Type B pancreatic cell (in vitro differentiated cells): ENCODE measurements at places on chromosomes 6 and 20. TPM values are rescaled to one million over a fixed set of nuclear protein-coding genes. Genes with fewer than 3 reads are reported as not detected.
A peak's percentile ranks its signal among the peaks of the same experiment; 100 is the strongest.

DNA sequence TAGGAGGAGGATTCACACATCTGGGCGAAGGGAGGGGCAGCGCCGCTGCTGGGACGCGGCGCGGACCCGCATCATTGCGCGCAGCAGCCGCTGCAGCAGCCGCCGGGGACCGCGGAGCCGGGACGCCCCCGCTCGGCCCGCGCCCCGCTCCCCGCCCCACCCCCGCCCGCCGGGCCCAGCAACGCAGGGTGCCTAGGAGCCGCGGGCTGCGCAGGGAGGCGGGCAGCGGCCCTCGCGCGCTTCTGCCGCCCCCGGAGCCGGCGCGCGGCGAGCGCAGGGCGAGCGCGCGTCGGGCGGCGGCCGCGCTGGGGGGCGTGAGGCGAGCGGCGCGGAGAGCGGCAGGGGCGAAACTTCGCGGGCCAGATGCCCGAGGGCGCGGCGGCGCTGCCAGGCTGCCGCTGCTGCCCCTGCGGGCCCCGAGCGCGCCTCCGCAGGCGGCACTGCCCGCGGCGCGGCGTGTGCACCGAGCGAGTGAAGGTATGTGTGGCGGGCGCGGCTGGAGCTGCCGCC lies at the start of gene NKAIN2:
NKAIN2 (plus strand) TSS at position 362 of the 510 bp plus-strand sequence.
- DNase-seq: no peak

DNA sequence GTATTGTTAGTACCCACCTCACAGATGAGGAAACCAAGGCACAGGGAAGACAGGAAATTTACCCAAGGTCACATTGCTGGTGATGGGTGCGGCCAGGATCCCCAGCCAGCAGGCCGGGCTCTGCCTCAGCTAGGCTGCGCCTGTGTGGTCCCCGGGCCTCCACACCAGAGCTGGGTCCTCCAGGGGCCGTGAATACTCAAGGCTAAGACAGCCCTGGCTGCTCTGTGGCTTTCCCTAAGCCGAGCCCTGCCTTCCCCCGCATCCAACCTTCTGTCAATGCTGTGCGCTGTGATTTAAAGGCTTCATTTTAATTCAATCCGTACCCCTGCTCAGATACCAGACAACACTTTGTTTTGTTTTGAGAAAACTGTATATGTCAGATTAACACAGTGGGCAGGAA lies 246.7 kb downstream of the TTLL2 start:
- peak; percentile 54 for DNase-seq

DNA sequence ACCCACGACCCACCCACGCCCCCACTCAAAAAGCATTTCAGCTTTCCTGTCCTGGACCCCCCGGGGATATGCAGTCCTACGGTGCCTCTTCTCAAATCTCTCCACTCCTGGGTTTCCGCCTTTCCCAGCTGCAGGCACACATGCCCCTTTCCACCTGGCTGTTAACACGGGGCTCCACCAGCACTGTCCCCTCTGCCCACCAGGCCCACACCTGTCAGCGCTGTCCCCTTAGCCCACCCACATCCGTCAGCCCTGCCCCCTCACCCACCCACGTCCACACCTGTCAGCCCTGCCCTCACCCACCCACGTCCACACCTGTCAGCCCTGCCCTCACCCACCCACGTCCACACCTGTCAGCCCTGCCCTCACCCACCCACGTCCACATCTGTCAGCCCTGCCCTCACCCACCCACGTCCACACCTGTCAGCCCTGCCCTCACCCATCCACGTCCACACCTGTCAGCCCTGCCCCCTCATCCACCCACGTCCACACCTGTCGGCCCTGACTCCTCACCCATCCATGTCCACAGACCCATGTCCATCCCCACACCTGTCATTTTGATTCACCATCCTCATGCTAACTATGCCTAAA lies 11.6 kb downstream of the RNASET2 start:
- DNase-seq: no peak

DNA sequence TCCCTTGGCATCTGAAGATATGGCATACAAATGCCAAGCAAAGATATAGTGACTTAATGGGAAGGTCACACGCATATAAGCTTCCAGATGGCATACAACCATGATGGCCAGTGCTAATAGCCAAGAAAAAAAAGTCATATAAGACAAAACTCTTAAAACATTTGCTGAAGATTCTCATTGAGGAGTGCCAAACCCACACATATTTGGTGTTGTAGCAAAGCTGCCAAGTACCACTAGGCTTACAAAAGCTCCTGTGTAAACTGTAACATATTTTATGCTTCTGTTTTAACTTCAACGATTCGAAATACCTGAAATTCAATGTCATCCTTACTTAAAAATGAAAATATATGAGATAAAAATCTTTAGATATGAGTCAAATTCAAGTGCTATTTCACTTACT lies 123.0 kb downstream of the HMGCLL1 start:
- no peak for DNase-seq

DNA sequence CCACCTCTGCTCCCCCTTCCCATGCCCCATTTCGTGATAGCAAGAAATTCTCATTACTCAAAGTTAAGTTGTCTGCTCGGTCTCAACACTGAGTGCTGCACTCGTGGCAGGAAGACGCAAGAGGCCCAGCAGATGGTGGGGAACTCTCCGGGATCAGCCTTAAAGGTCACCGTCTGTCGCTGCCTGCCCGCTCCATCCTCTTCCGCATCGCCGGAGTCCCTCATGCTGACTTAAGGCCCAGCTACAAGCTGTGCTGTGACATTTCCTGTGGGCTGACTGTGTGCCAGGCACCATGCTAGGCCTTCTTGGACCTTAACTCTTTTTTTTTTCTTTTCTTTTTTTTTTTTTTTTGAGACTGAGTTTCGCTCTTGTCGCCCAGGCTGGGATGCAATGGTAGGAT lies 17.8 kb downstream of the GRM4 start:
- DNase-seq: no peak

- no peak for DNase-seq
Observed at GRCh38 chr6:165987483-165988301, 180.0 kb downstream of the TBXT start.

- no peak for DNase-seq
Observed at GRCh38 chr6:41965429-41966213, 24.0 kb upstream of the CCND3 start.

GRCh38 chr6:15709651-15710269 lies 46.9 kb upstream of the DTNBP1 start:
- no peak for DNase-seq

DNA sequence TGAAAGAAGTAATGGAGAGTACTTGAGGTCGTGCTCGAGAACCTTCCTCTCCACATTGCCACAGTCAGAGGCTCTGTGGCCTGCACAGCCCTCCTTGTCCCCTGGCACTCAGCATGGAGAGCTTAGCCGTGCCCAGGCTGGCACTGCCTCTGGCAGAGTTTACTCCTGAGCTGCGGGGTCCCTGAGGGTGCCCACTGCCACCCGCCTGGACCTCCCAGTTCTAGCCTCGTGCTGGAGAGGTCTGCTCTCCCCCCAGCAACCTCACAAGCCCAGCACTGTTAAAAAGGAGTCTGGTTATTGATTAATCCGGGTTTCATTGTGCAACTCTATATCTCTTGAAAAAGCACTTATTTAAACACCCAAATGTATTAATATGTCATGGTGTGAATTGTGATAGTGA lies 226.8 kb downstream of the TMEM242 start:
- DNase-seq: no peak

DNA sequence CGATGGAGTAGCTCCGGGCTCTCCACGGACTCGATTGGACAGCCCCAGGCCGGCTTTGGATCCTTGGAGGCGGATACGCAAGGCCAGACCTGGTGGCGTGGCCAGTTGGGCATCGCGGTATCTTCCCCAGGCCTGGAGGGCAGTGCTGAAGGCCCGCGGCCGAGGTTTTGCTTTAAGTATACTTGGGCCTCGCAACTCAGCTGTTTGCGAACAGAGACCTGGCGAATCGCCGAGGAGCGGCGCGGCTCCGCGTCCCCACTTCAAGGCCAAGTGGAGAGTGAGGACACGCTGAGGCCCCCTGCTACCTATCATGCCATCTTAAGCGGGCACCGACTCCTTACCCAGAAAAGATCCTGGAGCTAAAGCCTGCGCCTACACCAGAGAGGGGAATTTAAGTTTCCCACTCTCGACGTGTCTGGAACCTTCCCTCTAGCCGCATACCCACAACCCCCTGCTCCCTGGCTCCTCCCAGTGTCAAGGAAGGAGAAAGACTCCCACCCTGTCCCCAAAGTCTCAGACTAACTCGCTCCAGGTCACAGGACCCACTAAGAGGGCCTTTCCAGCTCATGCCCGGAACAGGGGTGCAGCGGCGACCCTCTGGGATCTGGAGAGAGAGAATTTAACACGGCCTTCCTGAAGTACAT lies 4.1 kb downstream of the LINC00237 start:
- peak; percentile 70 for DNase-seq

GRCh38 chr6:105515054-105515453 lies 112.2 kb upstream of the PREP start:
- no peak for DNase-seq

DNA sequence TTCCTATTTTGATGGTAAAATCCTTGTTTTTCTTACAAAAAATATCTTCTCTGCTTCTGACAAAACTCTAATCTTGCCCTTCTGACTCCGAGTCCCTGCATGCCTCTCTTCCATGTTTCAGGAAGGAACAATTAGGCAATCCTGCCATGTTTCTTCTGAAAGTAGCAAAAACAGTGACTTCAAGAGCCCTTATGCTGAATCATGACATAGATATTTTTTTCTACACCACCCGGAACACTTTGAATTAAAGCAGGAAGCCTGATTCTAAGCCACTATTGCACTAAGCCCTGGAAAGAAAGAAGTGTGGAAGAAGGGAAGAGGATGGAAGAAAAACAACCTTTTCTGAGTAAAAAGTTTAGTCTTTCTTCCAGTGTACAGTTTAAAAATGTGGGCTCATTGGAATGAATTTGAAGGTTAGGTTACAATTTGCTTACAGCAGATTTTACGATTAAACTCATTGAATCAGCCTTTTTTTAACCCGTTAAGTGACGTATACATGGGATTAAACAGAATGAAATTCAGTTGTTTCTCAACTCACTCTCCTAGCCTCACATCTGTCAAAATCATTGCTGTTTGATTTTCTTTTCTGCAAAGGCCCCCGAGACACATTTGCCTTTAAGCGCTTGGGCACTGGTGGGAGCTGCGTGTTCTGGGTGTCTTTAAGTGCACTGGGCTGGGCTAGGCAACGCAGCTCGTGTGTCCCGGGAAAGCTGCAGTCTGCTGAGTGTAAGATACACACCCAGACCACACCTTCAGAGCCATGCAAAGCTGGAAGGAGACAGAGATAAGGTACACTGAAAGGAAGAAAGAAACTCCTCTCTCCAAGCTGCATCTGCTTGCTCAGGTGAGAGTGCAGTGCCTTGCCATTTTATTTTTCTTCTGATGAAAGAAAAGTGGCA lies 159.4 kb upstream of the CITED2 start:
- no peak for DNase-seq

GRCh38 chr20:46741924-46742668 lies 32.6 kb downstream of the SLC2A10 start:
- DNase-seq: no peak

GRCh38 chr6:72216222-72217068 lies 330.1 kb downstream of the RIMS1 start:
- no peak for DNase-seq

DNA sequence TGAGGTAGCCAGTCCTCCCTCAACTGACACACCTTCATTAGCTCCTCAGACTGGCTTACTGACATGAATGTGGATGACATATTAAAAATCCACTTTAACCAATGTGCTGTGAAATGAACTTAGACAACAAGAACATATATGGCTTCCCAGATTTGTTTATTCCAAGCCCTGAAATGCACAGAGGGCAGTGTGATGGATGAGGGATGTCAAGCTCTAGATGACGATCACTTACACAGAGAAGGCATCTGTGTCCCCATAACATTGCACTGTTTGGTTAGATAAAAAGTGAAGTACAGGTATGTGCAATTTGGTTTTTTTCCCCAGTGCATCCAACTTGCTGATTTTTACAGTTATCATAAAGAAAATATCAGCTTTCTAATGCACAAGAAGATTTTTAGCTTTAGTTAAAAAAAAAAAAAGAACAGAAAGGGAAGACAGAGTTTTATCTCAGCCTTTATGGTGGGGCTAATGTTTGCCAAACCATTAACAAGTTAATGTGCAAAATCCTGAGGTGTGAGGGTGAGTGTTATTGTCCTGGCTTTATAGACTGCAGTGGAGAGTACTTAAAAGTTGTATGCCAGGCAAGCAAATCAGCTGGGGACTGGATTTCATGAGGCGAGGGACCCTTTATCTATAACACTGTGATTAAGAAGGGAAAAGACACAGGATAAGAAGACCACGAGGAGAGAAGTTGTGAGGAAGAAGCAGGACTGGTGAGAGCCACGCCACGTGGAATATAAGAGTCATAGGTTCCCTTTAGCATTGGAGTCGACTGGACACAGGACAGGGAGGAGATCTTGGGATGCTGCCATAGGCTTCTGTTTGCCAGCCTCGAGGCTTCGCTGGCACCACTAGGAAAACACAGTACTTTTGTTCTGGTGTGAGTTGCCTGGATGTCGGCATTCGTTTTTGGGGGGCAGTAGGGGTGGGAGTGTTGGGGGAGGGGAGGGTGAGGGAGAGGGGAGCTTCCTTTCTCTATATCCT lies 90.0 kb upstream of the BACH2 start:
- DNase-seq: no peak

- DNase-seq: no peak
Observed at GRCh38 chr6:158630938-158631616, 13.5 kb downstream of the DYNLT1 start.

GRCh38 chr6:81511423-81511822 lies 241.1 kb downstream of the TENT5A start:
- no peak for DNase-seq

GRCh38 chr20:17380801-17381200 lies 150.4 kb downstream of the BFSP1 start:
- no peak for DNase-seq

- no peak for DNase-seq
Observed at GRCh38 chr20:47843886-47844567, 58.7 kb upstream of the SULF2 start.

DNA sequence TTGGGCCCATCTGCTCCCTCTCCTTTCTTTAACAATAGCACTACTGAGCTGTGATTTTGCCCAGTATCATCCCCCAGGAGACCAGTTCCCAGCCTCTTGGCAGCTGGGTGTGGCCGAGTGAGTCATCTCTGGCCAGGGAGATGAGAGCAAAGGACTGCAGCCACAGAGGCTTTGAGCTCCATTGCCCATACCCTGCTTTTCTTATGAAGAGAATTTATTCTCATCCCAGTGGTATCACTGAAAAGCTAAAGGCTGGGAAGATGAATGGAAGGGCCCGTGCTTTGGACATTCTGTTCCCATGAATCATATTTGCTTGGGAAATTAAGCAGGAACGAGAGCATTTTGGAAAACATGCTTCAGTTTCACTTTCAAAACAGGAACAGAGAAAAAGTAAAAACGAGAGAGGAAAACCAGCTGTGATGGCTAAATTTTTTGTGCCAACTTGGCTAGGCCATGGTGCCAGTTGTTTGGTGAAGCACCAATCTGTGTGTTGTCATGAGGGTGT lies 14.9 kb downstream of the CST3 start:
- no peak for DNase-seq

Gene ZFAND3
- total RNA-seq: 66.9 and 69.0 TPM in 2 replicates

Gene RBM24
- total RNA-seq: 0.88 and 4.2 TPM in 2 replicates

Gene IP6K3
- total RNA-seq: 0.75 TPM in 1 of 2 replicates, not detected in the other

Gene COL9A3
- 8.8 and 21.2 TPM in 2 replicates for total RNA-seq

Gene CAPN11
- total RNA-seq: not detected in 2 replicates

Gene DEF6
- total RNA-seq: 6.2 and 12.1 TPM in 2 replicates

Gene ACSS1
- 22.2 and 27.5 TPM in 2 replicates for total RNA-seq

Gene YTHDF1
- total RNA-seq: 50.4 and 55.6 TPM in 2 replicates

Gene RARS2
- total RNA-seq: 39.8 and 41.3 TPM in 2 replicates

Gene ULBP1
- total RNA-seq: 0.48 and 8.2 TPM in 2 replicates

Gene CTAGE9
- not detected in 2 replicates for total RNA-seq
